ENCODE measurements at places on chromosomes 4 and X.

DNA sequence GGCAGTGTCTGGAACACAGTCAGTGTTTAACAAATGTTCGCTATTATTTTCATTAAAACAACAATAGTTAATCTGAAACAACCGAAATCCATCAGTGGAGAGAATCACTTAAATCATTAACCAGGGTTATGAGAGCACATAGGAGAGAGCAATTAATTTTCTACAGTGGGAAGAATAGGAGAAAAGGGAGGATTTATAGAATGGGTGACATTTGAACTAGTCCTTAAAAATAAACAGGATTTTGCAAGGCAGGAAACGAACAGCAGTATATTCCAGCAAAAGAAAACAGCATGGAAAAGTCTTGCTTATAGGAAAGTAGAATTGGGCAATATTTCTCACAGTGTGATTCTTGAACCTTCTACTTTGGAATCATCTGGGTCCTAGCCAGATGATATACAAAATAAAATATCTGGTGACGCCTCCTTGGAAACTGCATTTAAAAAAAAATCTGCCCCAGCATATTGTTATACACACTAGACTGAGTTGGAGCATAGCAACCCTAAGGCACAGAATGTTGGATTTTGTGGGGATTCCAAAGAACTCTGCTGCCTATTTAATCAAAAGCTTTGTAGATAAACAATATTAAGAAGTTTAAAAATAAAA, 56.1 kb downstream of the INTS12 start:
- DNase-seq: no peak

DNA sequence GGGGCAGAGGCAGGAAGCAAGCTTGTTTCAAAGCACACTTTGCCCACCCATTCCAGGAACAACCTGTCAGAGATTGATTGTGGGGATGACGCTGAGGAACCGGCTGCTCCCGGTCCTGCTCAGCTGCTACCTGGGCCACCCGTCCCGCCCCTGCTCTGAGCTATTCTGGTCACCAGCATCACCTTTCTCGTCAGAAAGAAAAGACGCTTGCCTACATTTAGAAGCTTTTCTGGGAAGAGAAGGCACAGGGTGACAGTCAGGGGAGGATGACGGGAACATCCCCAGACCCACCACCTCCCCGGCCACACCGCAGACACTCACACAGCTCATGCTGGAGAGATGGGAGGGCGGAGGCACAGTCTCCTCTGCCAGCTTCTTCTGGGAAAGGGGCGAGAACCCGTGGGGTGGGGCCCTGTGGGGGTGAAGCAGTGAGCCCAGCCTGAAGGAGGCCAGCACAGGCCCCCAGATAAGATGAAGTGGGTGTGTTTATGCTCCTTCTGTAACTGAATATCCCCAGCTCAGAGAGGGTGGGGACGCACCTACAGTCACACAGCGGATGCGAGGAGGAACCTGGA, 81.8 kb downstream of the CPZ start:
- DNase-seq: no peak

DNA sequence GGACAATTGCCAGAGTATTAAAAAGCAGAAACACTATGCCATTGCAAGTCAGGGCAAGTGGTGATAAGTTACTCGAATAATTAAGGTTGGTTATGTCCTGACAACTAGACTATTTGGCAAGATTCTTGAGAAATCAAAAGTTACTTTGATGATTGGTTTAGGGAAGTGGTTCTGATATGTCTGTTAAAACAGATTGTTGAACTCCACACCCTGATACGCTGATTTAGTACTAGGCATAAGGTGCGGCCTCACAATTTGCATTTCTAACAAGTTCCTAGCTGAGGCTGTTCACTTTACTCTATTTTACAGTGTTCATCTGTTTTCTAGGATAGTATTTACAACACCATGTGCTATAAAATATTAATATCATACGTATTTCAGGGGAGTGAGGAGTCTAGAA, 12.5 kb downstream of the GABRA4 start:
- DNase-seq: no peak

DNA sequence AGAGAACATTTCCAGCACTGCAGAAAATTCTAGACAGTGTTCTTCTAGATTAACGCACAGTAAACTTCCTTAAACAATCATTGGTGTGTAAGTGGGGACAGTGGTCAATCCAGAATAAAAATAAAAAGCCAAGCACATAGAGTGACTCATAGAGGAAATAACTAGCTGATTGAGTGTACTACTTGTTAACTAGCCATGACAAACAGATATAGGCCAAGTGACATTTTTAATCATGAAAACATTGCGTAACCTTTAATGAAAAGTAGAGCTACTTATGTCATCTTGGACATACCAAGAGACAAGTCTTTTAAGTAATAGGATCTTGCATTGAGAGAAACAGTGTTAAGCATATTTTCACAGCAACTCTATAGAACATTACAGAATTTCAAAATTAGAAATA, 233.9 kb upstream of the MAB21L2 start:
- no peak for DNase-seq

DNA sequence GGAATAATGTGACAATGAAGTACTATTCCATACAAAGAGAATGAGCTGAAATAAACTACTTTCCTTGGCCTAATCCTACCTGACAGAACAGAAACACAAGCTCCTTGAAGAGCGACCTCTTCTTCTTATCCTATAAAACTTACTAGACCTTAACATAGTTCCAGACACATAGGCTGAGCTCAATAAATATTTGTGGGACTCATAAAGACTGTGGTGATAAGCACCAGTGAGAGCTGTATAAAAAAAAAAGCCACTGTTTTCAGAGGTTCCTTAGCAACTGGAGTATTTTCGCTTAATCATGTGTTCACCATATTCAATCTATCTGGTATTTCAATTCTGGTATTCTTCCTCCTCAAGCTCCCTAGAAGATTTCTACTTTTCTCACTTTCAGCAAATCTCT, 1129.6 kb downstream of the STPG2 start:
- DNase-seq: no peak

DNA sequence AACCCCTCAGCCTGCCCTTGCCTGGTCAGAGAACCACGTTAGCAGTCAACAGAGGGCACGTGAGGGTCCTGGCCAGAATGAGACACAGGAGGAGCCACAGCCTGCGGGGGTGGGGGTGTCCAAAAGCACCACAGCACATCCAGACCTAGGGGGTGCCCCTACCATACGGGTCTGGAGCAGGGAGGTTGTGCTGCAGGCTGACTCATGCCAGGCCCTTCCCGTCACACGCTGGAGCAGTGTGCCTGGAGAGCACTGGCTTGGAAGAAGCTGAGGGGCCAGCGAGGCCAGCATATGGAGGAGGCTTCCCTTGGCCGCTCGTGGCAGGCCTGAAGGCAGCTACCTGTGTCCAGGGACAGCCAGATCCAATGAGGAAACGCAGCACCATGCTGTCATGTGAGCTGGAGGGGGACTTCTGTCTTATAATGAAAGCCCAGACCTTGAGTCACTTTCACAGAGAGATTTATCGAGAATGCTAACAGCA, 1.5 kb upstream of the IRAK1 start:
- DNase-seq: no peak

- no peak for DNase-seq
Measured at GRCh38 chr4:166042510-166043055, 169.5 kb downstream of the TLL1 start.

GRCh38 chrX:39150621-39151020, 349.4 kb downstream of the MID1IP1 start:
- DNase-seq: no peak

DNA sequence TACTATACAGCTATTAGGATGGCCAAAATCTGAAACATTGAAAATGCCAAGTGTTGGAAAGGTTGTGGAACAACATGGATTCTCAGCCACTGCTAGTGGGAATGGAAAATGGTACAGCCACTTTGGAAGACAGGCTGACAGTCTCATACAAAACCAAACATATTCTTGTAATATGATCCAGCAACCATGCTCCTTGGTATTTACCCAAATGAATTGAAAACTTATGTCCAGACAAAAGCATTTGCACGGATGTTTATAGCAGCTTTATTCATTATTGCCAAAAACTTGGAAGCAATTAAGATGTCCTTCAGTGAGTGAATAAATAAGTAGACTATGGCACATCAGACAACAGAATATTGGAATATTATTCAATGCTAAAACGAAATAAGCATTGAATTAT, 105.8 kb upstream of the DCLK2 start:
- DNase-seq: no peak

DNA sequence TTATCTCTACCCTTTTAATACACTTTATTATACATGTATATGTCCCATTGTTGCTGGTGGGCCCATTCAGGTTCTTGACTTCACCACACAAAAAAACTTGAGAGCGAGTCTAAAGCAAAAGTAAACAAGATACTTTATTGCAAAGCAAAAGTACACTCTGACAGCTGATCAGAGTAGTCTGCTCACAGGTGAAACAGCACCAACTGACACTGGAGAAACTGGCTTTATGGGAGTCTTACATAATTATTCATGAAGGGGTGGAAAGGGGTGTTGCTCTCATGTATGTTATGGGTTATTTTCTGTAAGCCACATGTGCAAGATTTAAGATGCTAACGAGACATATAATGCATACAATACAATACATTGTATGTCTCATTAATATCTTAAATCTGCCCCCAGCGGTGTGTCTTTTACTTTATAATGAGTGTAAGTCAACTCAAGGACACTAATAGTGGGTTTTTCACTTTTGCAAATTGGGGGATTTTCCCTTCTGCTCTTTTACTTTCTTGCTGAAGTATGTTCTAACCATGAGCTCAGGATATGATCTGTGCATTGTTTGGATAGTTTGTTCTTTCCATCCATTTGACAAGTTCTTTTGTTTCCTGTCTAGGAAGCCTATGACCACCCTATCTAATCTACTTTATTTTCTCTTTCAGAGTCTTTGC, 256.1 kb upstream of the ITM2A start:
- DNase-seq: no peak

GRCh38 chr4:174005422-174005821, 278.0 kb downstream of the FBXO8 start:
- DNase-seq: no peak

- DNase-seq: no peak
Measured at GRCh38 chr4:37452952-37453280, 208.4 kb downstream of the NWD2 start.

DNA sequence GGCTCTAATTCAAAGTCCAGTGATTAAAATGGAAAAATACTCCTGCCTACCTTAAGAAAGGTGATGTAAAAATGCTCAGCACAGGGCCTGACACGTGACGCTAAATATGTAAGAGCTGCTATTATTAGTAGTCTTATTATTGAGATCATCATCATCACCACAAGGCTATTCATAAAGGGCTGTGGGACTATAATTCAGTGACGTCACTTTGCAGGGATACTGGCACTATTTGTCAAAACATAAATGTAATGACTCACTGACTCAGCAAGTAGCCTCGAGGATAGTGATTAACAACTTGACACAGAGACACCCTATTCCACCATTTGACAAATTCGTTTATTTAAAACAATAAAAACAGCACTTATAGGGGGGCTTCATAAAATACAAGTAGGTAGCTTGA, 258.9 kb downstream of the SPANXN1 start:
- DNase-seq: no peak

GRCh38 chrX:97564496-97564895, 680.8 kb downstream of the RPA4 start:
- no peak for DNase-seq

DNA sequence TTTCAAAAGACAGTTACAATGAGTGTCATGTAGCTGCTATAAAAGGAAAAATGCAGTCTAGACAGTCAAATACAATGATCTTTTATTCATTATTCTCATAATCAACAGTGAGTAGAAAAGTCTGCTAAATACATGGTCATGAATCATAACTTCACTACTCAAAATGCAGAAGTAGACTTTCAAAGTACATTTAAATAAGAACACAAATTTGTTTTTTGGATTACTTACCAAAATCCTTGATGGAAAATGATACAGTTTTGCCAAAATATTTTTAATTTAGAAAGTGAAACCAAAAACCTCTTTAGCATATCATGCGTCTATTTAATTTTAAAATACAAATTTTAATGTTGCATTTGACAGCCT, 4.9 kb downstream of the ACSL4 start:
- DNase-seq: no peak

GRCh38 chr4:39713691-39714090, 15.8 kb downstream of the UBE2K start:
- DNase-seq: no peak

DNA sequence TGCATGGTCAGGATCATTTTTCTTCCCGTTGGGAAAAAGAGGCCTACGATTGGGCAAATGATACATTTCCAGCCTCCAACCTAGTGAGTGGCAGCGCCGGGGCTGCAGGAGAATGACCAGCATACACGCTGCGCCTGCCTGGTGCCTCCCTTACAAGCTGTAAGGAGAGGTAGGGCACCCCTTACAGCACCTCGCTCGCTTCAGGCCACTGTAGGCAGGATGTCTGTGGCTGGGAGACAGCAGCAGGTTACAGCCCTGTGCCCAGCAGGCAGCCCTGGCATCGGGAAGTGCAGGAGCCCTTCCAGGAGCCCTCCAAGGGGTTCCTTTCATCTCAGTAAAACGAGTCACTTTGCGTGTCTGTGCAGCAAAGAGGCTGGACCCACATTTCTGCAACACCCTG, 88.4 kb downstream of the EVC start:
- DNase-seq: no peak

- no peak for DNase-seq
Measured at GRCh38 chr4:152972821-152973628, 36.9 kb downstream of the FHDC1 start.

DNA sequence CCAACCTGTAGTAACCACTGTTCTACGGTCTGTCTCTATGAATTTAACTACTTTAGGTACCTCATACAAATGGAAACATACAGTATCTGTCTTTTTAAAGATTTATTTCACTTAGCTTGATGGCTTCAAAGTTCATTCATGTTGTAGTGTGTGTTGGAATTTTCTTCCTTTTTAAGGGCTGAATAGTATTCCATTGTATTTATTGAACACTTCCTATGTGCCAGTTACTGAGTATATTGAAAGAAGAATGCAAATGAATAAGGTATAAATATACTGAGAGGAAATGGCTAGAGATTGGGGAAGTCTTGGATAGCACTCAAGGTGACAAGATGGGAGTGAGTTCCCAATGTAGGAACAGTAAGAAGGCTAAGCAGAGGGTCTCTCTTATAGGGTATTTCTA, 17.3 kb downstream of the TBC1D19 start:
- no peak for DNase-seq

GRCh38 chrX:97358941-97359340, 475.2 kb downstream of the RPA4 start:
- no peak for DNase-seq

DNA sequence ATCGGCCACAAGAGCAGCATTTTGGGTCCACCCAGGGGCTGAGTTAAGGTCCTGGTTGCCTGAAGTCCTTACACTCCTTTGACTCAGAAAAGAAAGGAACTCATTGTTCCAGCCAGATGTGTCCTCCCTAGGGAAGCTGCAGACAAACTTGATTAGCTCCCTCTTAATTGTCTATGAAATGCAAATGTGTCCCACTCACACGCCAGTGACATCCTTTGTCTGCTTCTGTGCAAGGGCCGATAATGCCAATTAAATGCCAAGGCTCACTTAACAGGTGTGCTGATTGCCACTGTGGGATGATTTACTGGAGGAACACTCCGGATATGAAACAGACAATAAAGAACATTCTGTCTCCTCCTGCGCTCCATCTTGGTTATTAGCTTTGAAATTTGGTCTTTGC, 332.9 kb upstream of the CPEB2 start:
- no peak for DNase-seq

Data from cortex of kidney (tissue), 1 donor.